ENCODE measurements at places on chromosomes 4 and X. TPM values are rescaled to one million over a fixed set of nuclear protein-coding genes. Genes with fewer than 3 reads are reported as not detected.

The PPBP gene
- not detected for total RNA-seq

The ZMAT1 gene
- total RNA-seq = 3.9 TPM

The TMEM35A gene
- not detected for total RNA-seq

The S100P gene
- 0.87 TPM for total RNA-seq

The PIGA gene
- total RNA-seq = 28.1 TPM

The TLR8 gene
- total RNA-seq = not detected

The CLCN5 gene
- total RNA-seq = 3.1 TPM

The TRIM75 gene
- not detected for total RNA-seq

The F8 gene
- total RNA-seq = 7.9 TPM

The AFAP1 gene
- total RNA-seq = 29.8 TPM

The MND1 gene
- 13.1 TPM for total RNA-seq

The SPARCL1 gene
- total RNA-seq = 0.11 TPM

The ERVMER34-1 gene
- 0.09 TPM for total RNA-seq

The HDAC6 gene
- 62.0 TPM for total RNA-seq

The SORBS2 gene
- total RNA-seq = not detected

The RBM41 gene
- 14.2 TPM for total RNA-seq

The DYNLT3 gene
- 16.9 TPM for total RNA-seq

The KCNE5 gene
- 0.71 TPM for total RNA-seq

The PAGE1 gene
- total RNA-seq = not detected

The MAGEB17 gene
- total RNA-seq = not detected

The MAGEC3 gene
- total RNA-seq = not detected

The SEPTIN6 gene
- total RNA-seq = 171 TPM

The PNCK gene
- total RNA-seq = 16.7 TPM

The TAF7L gene
- not detected for total RNA-seq

The KDR gene
- total RNA-seq = not detected

The PSAPL1 gene
- total RNA-seq = not detected

The PDLIM3 gene
- total RNA-seq = not detected

The LNX1 gene
- total RNA-seq = not detected

The PLAC8 gene
- 58.9 TPM for total RNA-seq

The GAGE12G gene
- total RNA-seq = not detected

The NEUROG2 gene
- total RNA-seq = not detected

The CYTL1 gene
- total RNA-seq = not detected

The SMARCA1 gene
- total RNA-seq = not detected

The MAMLD1 gene
- 2.1 TPM for total RNA-seq

The PGRMC1 gene
- total RNA-seq = 22.3 TPM

The TBC1D8B gene
- total RNA-seq = 0.84 TPM

The TLR2 gene
- 2.0 TPM for total RNA-seq

The TEX13D gene
- total RNA-seq = 0.16 TPM

The CAPN6 gene
- total RNA-seq = not detected

The SRD5A3 gene
- total RNA-seq = 5.1 TPM

The FAM184B gene
- not detected for total RNA-seq

The RHOXF1 gene
- not detected for total RNA-seq

Measured in activated T-helper 17 cell treated with anti-CD3 and anti-CD28 coated beads, Interleukin-2, amount 50 U/mL, for 72 hours (primary cell).